ENCODE measurements at places on chromosomes 1 and 21. TPM values are rescaled to one million over a fixed set of nuclear protein-coding genes. Genes with fewer than 3 reads are reported as not detected.

Gene SLC25A24
- 39.9 TPM for total RNA-seq

Gene OR2G6
- total RNA-seq = not detected

Gene TACSTD2
- total RNA-seq = 171 TPM

Gene IGSF9
- total RNA-seq = 3.0 TPM

Gene NPR1
- total RNA-seq = 26.9 TPM

Gene OLIG2
- 0.47 TPM for total RNA-seq

Gene C2CD4D
- total RNA-seq = 0.26 TPM

Gene AZIN2
- total RNA-seq = 2.3 TPM

Gene MEAF6
- 56.0 TPM for total RNA-seq

Gene RIIAD1
- total RNA-seq = 4.0 TPM

Gene LCE1B
- total RNA-seq = not detected

Gene VHLL
- not detected for total RNA-seq

Gene LEPROT
- 132 TPM for total RNA-seq

Gene LAMC2
- total RNA-seq = 104 TPM

Gene RUNX1
- total RNA-seq = 89.6 TPM

Gene KCNK1
- 13.5 TPM for total RNA-seq

Gene NOS1AP
- total RNA-seq = 4.2 TPM

Gene TNFSF4
- total RNA-seq = 1.3 TPM

Gene VCAM1
- total RNA-seq = 10.2 TPM

Measured in left lung (tissue), 14 donors.